T-helper 17 cell (primary cell): ENCODE measurements at places on chromosomes 4 and X.
A peak's percentile ranks its signal among the peaks of the same experiment; 100 is the strongest.

GRCh38 chr4:1298461-1298860 is 8.8 kb downstream of the MAEA start:
- peak overlapping the region; percentile 90 for H3K27ac ChIP-seq
- H3K4me1 ChIP-seq = peaks cover 42% of the 10 kb centered on the region
- H3K27me3 ChIP-seq = no peaks in the 10 kb centered on the region
- peaks cover 8% of the 10 kb centered on the region for H3K36me3 ChIP-seq
- no peak for DNase-seq

DNA sequence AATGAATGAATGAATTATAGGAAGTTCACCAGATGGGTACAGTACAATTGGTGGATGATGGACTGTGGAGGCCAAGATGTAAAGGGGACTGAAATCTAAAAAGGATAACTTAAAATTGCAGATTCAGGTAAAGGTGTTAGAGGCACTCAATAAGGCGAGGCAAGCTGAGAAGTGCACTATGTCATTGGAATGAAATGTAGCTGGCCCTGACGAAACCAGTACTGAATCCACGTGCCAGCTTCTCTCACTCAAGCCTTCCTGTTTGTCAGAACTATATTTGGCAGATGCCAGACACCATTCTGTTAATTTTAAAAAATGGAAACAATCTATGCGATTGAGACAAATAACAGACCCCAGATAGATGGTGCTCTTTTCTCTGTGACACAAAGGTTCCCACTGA is 1039.1 kb upstream of the TENM3 start:
- H3K4me1 ChIP-seq = no peaks in the 10 kb centered on the region
- no peak for DNase-seq
- no peaks in the 10 kb centered on the region for H3K36me3 ChIP-seq
- H3K4me3 ChIP-seq = no peak overlapping the region
- no peak overlapping the region for H3K27ac ChIP-seq
- H3K27me3 ChIP-seq = no peaks in the 10 kb centered on the region

DNA sequence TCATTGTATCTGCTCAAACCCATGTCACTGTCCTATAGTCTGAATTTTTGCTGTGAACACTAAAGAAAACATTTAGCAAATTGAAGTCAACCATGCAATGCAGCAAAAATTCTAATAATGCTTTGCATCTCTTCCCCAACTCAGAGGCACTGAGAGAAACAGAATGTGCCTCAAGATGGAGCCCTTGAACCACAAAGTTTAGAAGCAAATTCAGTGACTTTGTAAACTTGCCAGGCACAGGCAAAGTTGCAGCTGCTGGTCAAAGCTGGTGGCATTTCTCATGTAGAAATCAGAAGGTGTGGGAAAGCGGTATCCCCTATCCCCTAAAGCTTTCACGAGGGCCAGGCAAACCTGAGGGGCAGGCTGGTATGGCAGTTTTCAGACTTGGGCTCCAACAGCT is 121.7 kb upstream of the DIPK2B start:
- H3K4me3 ChIP-seq = no peak overlapping the region
- no peak overlapping the region for H3K27ac ChIP-seq
- DNase-seq = no peak
- no peaks in the 10 kb centered on the region for H3K36me3 ChIP-seq
- no peaks in the 10 kb centered on the region for H3K4me1 ChIP-seq

- peaks cover 5% of the 10 kb centered on the region for H3K4me1 ChIP-seq
- peaks cover 7% of the 10 kb centered on the region for H3K36me3 ChIP-seq
- no peak for DNase-seq
Observed at GRCh38 chr4:150366487-150366999, 215.4 kb upstream of the MAB21L2 start.

GRCh38 chr4:94548571-94548970 is 96.8 kb downstream of the PDLIM5 start:
- no peak for DNase-seq
- H3K4me1 ChIP-seq = peaks cover 7% of the 10 kb centered on the region
- H3K36me3 ChIP-seq = peaks cover 4% of the 10 kb centered on the region
- H3K27ac ChIP-seq = no peak overlapping the region
- no peaks in the 10 kb centered on the region for H3K27me3 ChIP-seq
- H3K4me3 ChIP-seq = no peak overlapping the region

DNA sequence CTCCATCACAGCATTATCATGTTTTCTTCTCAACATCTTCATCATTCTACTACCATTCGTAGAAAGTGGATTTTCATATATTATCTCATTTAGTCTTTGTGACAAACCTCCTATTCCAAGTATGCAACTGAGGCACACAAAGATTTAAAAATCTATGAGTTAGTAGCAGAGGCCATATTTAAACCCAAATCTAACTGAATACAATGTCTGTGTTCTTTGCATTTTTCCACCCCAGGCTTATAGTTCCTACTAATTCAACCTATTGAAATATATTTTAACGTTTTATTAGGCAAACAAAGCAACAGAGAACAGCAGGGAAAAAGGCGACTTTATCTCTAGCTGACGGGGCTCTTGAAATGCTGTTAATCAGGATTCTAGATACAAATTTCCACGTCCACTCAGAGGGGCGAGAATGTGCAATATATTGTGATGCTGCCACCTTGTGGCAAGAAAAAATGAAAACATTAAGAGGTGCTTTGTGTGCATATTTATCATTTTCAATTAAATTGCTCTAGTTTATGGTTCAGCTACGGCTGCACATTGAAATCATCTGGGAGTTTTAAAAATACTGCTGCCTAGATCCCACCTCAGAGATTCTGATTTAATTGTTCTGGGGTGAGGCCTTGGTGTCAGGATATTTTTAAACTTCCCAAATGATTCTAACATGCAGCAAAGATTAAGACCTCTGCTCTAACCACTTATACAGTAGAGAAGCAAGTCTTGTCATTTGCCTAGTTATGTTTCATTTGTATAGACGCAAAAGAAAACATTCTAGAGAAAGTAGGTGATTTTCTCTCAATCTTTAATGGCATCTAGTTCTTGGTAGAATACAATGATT is 315.9 kb downstream of the MAPK10 start:
- H3K36me3 ChIP-seq = no peaks in the 10 kb centered on the region
- peaks cover 6% of the 10 kb centered on the region for H3K27me3 ChIP-seq
- H3K27ac ChIP-seq = no peak overlapping the region
- no peak overlapping the region for H3K4me3 ChIP-seq

- no peaks in the 10 kb centered on the region for H3K4me1 ChIP-seq
- no peak for DNase-seq
- H3K4me3 ChIP-seq = no peak overlapping the region
- no peak overlapping the region for H3K27ac ChIP-seq
- no peaks in the 10 kb centered on the region for H3K36me3 ChIP-seq
Observed at GRCh38 chr4:47109379-47109778, 78.0 kb downstream of the GABRB1 start.

- no peak overlapping the region for H3K27ac ChIP-seq
- no peaks in the 10 kb centered on the region for H3K4me1 ChIP-seq
- no peaks in the 10 kb centered on the region for H3K27me3 ChIP-seq
Observed at GRCh38 chr4:179095585-179096221, 1653.5 kb upstream of the AGA start.

DNA sequence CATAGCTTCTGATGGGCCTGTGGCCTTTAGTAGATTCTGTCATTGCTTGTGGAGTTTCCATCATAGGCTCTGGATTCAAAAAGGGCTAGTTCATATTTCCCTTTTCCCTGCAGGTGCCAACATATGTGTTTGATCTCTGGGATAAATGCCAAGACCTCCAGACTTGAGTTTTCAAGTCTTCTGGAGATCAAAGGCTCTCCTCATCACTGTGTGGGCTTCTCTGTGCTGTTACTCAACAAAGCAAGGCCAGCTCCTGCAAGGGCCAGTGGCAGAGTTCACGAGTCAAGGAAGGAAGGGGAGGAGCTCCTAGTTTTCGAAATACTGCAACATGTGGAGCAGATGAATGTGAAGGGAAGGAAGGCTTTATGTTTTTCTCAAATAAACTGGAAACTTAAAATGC is 62.7 kb upstream of the SCML1 start:
- no peaks in the 10 kb centered on the region for H3K27me3 ChIP-seq
- H3K36me3 ChIP-seq = peaks cover 2% of the 10 kb centered on the region
- no peak for DNase-seq
- H3K4me1 ChIP-seq = no peaks in the 10 kb centered on the region
- H3K4me3 ChIP-seq = no peak overlapping the region

- H3K4me3 ChIP-seq = no peak overlapping the region
- H3K27me3 ChIP-seq = no peaks in the 10 kb centered on the region
- DNase-seq = no peak
- H3K4me1 ChIP-seq = no peaks in the 10 kb centered on the region
- H3K36me3 ChIP-seq = no peaks in the 10 kb centered on the region
- no peak overlapping the region for H3K27ac ChIP-seq
Observed at GRCh38 chrX:22063284-22063683, 31.2 kb downstream of the PHEX start.

DNA sequence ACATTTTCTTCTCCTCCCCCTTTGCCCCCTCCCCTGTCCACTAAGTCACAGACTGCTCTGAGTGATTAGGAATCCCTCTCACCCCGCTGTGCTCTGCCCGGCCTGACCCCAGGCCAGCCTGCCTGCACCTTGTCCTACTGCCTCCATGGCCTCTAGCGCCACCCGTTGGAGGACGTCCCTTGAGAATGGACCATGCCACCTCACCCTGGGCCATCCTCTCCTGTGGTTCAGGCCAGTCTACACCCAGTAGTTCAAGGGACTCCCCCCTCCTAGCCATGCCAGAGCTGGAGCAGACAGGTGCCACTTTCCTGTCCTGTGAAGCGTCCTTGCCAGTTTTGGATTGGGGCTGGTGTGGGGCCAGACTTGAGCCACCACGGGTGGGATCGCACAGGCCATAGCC is 9.7 kb upstream of the IRAK1 start:
- no peaks in the 10 kb centered on the region for H3K27me3 ChIP-seq
- H3K4me1 ChIP-seq = no peaks in the 10 kb centered on the region
- H3K27ac ChIP-seq = peak overlapping the region; percentile 19
- no peak overlapping the region for H3K4me3 ChIP-seq
- no peaks in the 10 kb centered on the region for H3K36me3 ChIP-seq
